ENCODE measurements at places on chromosomes 5 and 9. TPM values are rescaled to one million over a fixed set of nuclear protein-coding genes. Genes with fewer than 3 reads are reported as not detected.

DNA sequence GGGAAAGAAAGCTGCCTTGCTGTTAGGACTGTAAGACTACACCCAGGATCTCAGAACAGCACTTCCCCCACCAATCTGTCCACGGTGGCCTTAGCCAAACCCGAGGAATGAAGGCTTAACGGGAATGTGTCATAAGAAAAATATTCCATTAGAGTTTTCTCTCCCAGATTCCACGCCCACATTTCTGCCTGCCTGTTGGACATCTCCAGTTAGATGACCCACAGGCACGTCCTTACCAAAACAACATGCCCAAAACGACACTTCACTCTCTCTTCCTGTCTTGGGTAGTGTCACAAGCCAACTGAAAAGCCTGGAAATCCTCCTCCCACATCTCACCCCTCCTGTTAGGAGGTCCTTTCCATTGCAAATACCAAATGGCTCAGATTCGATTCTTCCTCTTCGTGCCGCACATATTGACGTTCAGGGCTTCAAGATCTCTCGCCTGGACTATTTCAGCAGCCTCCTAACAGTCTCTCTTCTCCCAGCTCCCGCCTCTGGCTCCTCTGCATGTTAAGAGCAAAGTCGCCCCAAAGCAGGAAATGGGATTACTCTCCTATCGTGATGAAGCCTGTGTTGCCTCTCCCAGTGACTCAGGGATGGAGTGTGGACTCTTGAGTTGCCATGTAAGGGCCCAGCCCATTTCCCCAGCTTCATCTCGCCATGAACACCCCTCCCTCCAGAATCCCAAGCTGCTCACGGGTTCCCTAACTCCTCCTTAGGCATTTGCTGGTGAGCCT, 159.3 kb downstream of the NR3C1 start:
- DNase-seq = peak; percentile 99
- peak overlapping the region; percentile 86 for H3K4me3 ChIP-seq
- peak overlapping the region; percentile 99 for H3K27ac ChIP-seq
- H3K36me3 ChIP-seq = peaks cover 9% of the 10 kb centered on the region
- peaks cover 81% of the 10 kb centered on the region for H3K4me1 ChIP-seq

DNA sequence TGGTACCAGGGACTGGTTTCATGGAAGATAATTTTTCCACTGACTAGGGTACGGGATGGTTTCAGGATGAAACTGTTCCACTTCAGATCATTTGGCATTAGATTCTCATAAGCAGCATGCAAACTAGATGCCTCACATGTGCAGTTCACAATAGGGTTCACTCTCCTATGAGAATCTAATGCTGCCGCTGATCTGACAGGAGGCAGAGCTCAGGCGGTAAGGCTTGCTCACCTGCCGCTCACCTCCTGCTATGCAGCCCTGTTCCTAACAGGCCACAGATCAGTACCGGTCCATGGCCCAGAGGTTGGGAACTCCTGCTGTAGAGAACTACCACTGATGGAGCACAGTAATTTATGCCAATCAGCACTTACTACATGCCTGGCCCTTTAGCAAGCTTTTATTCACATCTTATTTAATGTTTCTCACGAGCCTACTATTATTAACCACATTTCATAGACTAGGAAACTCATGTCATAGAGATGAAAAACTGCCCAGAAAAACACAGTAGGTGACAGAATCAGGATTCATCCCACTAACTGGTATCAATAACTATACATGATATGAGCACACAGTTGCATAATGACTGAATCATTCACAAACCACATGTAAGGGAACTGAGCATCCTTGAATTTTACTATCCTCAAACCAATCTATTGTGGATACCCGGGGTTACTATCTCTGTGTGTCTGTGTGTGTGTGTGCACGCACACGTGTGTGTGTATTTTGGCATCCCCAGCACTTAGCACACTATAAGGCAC, 46.5 kb downstream of the SVEP1 start:
- H3K36me3 ChIP-seq = peaks cover 5% of the 10 kb centered on the region
- no peak overlapping the region for H3K27ac ChIP-seq

- peaks cover 11% of the 10 kb centered on the region for H3K4me1 ChIP-seq
- H3K27me3 ChIP-seq = peaks cover 24% of the 10 kb centered on the region
- no peaks in the 10 kb centered on the region for H3K36me3 ChIP-seq
- H3K27ac ChIP-seq = no peak overlapping the region
- no peak for DNase-seq
- no peak overlapping the region for H3K4me3 ChIP-seq
Observed at GRCh38 chr5:146082798-146083197, 22.6 kb downstream of the PLAC8L1 start.

DNA sequence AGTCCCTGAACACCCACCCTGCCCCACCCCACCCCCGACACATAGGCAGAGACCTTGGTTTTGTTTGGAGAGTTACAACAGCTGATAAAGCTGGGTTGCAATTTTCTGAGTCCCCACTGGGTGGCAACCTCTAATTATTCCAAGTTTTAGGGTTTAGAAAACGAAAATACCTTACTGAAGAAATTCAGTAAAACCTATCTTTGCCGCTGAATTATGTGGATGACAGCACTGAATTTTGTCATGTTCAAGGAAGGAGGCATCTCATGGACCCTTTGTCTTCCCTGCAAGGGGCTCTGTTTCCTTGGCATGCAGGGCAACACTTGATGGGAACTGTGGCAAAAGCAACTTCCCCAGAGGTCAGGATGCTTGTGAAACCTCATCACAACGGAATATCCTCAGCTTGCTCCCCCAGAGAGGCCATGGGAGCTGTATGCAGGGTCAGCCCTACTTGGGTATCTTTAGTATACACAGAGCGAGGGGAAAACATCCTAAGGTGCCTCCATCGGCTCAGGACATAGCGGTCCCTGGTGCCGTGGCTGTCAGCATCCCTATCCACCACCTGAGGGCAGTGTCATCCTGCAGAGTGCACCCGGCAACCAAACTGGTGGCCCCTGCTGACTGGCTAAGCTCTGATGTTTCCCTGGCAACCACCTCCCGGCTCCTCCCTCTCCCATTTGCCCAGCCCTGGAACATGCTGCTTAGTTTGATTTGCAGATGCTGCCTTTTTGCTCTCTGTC, 123.1 kb downstream of the RXRA start:
- H3K27ac ChIP-seq = peak overlapping the region; percentile 71
- peaks cover 8% of the 10 kb centered on the region for H3K36me3 ChIP-seq
- H3K4me1 ChIP-seq = peaks cover 13% of the 10 kb centered on the region

GRCh38 chr5:135629666-135630065, 50.9 kb upstream of the CXCL14 start:
- H3K4me3 ChIP-seq = no peak overlapping the region
- H3K27me3 ChIP-seq = peaks cover 7% of the 10 kb centered on the region
- no peaks in the 10 kb centered on the region for H3K36me3 ChIP-seq

TCF7 gene
- total RNA-seq = 0.97 TPM

LCN1 gene
- total RNA-seq = not detected

CATSPER3 gene
- 0.24 TPM for total RNA-seq

ENTREP1 gene
- total RNA-seq = not detected

BNIP1 gene
- total RNA-seq = 15.2 TPM

Data from HFFc6 (cell line).